ENCODE measurements at places on chromosomes 6 and 20.
A peak's percentile ranks its signal among the peaks of the same experiment; 100 is the strongest.

GRCh38 chr20:37389844-37390275 lies 43.9 kb downstream of the SRC start:
- DNase-seq: no peak

- DNase-seq: peak; percentile 88
Measured at GRCh38 chr6:5260661-5261544, at the start of the genes FARS2 and LYRM4. FARS2 (plus strand) TSS chr6:5261513. LYRM4 (minus strand) TSS chr6:5260950; CDS start chr6:5260733, 217 bp downstream.

- DNase-seq: no peak
Measured at GRCh38 chr6:26273673-26274588, 91.1 kb upstream of the BTN3A2 start.

DNA sequence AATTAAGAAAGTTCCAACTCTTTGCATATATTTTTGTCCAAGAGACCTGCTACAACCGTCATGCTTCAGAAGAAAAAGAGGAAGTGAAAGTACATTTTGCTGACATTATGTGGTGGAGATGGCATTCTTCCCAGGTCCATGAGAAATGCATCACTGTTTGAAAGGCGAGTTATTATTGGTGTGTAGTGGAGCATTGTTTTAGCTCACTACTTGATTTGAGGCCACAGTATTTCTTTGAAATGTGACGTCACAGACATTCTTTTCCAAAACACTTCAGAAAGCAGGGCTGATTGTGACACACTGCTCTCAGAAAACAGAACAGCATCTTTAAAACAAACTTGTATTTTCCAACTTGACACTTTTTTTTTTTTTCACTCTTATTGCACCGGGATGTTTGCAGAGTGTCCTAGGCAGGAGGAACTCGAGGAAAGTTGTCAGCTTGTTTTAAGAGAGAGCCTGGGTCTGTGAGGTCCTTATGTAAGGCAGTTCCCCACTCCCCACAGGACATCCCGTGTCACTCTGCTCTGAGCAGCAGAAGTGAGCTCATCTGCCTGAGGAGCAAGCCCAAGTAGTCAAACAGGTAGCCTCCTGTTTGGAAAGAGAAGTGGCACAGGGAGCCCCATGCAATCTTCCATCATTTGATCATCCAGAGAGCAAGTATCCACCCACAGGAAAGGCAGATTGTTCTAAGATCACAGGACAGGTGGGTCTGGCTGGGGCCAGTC lies 1.1 kb downstream of the SPTLC3 start:
- peak; percentile 83 for DNase-seq

DNA sequence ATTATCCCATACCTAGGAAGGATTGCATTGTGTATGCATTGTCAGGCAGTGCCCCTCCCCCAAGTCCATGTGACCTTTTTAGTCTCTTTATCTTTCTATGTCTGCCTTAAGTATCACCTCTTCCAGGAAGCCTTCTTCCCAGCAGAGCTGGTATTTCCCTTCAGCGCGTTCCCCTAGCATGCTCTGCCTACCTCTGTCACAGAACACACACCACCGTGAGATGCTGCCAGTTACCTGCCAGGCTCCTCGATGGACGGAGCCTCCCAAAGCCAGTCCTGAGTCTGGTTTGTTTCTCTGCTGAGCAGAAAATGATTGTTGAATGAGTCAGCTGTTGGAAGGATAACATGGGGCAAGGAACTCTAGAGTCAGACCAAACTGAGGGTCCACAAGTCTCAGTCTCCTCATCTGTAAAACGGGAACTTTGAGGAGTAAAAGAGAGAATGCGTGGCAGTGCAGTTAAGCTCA lies 11.3 kb upstream of the ZNF335 start:
- no peak for DNase-seq

GRCh38 chr6:11353921-11354389 lies 121.5 kb upstream of the NEDD9 start:
- no peak for DNase-seq

- DNase-seq: no peak
Measured at GRCh38 chr6:169145991-169146501, 107.6 kb downstream of the THBS2 start.

- DNase-seq: no peak
Measured at GRCh38 chr6:47452899-47453298, 24.7 kb upstream of the CD2AP start.

DNA sequence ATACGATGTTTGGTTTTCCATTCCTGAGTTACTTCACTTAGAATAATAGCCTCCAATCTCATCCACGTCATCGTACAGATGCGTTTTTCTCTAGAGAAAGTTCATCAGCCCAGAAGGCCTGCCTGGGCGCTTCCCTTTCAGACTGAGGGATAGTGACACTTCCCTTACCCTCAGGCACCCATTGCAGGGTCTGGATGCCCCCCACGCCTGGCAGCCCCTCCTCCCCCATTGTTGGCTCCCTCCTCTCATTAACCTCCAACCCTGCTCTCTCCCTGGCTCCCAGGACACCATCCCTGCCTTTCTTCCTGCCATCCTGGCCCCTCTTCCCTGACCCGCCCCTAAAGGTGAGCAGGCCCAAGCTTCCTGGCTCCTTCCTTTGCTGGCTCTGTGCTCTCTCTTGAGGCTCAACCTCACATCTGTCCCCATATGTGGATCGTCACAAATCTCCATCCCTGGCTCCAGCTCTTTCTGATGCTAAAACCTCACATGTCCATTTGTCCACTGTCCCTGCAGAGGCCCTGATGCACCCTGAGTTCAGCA lies 145.2 kb downstream of the SYCP2 start:
- no peak for DNase-seq

DNA sequence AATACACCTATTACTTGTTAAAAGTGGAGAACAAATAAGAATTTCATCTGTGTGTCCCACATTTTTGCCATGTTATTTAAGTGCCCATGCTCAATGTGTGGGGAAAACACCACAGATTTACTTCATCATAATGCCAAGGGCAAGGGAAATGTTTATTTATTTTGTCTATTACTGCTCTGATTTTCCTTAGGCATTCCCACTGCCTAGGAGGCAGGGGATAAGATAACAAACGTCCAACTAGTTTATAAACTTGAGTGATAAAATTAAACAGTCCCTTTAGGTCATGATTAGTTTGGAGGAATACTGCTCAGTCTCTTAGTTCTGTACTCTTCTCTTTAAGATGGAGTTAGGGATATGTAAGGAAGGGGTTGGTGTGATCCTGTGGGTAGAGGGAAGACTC lies 598.4 kb upstream of the MARCKS start:
- no peak for DNase-seq

- DNase-seq: no peak
Measured at GRCh38 chr6:166449036-166449435, 66.3 kb upstream of the MPC1 start.

DNA sequence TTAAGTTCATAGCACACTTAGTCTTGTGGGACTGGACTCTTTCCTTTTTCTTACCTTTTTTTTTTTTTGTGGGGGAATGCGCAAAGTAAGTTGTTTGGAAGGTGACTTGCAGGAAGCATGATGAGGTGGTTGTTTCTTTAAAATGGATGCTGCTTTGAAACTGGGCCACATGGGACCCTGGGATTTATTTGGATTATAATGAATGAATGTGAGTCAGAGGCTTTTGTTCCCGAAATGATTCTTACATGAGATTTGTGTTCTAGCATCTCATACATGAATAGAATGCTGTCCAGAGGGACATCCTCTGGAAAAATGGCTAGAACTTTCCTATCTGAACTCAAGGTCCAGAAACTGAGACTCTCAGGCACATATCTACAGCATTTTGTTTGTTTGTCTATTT lies 236.6 kb upstream of the RNF24 start:
- DNase-seq: no peak

- DNase-seq: no peak
Measured at GRCh38 chr6:37667050-37667814, 30.5 kb downstream of the MDGA1 start.

- no peak for DNase-seq
Measured at GRCh38 chr6:25465941-25466340, 186.1 kb upstream of the SCGN start.

DNA sequence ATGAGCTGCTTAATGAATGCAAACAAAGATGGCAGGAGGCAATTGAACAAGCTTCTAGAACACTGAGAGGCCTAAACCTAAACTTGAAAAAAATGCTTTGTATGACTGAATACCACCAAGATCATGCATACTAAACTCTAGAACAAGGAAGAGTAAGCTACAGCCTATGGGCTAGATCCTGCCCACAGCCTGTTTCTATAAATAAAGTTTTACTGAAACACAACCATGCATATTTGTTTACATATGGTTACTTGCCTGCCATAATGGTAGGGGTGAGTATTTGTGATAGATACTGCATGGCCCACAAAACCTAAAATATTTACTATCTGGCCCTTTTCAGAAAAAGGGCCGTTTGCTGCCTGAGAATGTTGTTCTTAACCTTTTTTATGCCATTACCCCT lies 37.0 kb downstream of the ZFP64 start:
- DNase-seq: no peak

- no peak for DNase-seq
Measured at GRCh38 chr6:7542874-7543624, 1.6 kb downstream of the DSP start.

- no peak for DNase-seq
Measured at GRCh38 chr6:153872946-153873345, 166.1 kb upstream of the OPRM1 start.

DNA sequence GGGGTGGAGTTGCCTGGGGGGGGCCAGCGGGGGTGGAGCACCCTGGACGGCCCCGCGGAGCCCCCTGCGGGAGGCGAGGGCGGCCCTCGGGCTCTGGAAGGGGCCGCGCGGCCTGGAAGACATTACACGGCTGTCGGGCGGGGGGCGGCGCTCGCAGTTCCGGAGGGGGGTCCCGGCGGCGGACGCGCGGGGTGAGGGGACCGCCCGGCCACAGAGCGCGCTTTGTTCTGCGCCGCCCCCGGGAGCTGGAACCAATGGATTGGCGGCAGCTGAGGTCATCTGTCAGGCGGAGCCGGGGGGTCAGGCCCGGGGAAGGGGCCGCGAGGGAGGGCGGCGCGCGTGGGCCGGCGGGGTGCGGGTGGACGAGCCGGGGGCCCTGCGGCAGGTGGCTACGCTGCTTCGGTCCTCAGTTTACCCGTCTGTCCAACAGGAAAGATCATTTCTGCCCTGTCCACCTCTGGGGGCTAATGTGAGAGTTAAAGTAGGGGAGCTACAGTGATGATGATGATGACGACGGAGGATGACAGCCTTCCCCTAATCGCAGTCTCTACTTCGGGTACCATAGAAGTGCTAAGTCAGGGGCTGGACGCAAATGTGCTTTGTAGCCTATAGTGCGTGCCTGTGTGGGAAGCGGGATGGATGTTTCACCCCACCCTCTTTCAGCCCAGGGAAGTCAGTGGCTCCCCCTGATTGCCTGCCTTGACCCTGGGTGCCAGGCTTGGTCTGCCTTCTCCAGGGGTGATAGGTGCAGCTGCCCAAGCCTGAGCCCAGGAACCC lies 10.4 kb downstream of the SRXN1 start:
- DNase-seq: no peak

DNA sequence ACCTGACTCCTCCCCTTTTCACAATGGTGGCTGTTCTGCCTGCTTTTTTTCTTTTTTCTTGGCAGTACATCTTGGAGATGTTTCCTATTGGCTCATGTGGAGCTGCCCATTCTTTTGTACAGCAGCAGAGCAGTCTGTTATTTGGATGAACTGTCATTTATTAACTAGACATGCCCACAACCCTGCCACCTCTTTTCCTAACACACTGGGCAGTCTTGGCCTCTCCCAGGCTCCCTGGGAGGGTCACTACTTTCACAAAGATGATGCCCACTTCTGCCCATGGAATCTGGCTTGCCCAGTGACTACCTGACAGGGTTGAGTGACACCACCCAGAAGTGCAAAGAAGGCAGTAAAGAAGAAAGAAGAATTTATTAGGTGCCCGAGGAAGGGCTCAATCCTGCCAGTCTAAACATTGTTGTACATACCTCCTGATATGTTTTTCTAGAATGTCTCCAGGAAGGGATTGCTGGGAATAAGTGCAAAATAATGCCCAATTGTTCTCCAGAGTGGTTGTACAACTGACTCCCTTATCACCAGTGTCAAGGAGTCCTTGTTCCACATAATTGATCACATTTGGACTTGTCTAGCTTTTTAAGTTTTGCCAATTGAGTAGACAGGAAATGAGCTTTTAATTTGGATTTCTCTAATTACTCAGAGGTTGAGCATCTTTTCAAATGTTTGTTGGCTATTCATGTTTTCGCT lies 19.7 kb upstream of the SCRT2 start:
- DNase-seq: no peak

GRCh38 chr20:63518946-63519667 lies 1.5 kb upstream of the PPDPF start:
- no peak for DNase-seq

- DNase-seq: no peak
Measured at GRCh38 chr6:149218471-149218870, 99.0 kb upstream of the TAB2 start.

DNA sequence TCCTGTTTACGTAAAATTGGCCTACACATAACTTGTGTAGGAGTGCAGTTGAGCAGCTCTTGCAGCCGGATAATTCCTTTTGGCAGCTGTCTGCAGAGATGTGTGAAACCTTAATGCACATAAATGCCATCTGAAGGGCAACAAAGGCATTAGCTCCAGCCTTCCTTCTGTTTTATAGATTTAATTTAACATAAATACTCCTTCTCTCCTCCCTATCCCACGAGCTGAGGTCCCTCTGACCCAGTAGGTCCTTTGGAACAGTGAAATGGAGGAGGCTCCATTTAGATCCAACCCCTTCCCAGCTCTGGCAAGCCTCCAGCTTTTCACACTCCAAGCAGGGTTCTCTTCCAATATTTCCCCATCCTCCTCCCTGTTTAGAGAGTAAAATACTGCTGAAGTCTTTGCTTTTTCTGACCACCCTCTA lies 6.5 kb downstream of the PLEKHG1 start:
- no peak for DNase-seq

GRCh38 chr6:150099546-150099945 lies 30.6 kb upstream of the ULBP3 start:
- no peak for DNase-seq

DNA sequence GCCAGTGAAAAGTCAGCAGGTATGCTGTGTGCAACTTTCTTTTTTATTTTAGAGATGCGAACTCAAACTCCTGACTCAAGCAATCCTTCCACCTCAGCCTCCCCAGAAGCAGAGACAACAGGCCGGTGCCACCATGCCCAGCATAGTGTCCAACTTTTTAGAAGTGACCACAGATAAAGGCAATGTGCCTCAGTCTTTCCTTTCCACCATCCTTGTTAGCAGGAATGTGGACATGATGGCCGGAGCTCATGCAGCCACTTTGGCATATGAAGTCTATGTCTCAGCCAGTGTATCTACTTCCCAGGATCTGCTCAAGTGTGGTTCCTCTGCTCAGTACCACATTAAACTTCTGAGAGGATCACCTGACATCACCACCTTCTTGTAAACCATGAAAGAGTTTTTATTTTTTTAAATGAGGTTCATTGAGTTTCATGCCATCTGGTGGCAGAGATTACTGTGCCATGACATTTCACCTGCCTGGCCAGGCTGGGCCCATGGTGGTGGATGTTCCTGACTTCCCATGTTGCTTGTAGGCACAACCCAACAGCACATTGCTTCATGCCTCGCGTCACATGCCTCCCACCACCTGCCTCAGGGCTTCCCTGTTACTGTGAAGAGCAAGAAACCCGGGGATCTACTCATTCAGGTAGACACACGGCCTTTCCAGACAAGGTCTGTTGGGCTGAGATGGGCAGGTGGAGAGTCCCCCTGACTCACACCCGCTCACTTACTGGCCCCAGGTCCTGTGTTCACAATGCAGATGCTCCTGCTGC lies 216.5 kb downstream of the LY86 start:
- DNase-seq: no peak

- DNase-seq: no peak
Measured at GRCh38 chr6:135002974-135003703, 51.5 kb downstream of the HBS1L start.

- DNase-seq: peak; percentile 97
Measured at GRCh38 chr20:62953839-62954703, 1.6 kb downstream of the SLC17A9 start.

Measured in AML-193 (cell line).